ENCODE measurements at places on chromosomes 11 and 22. TPM values are rescaled to one million over a fixed set of nuclear protein-coding genes. Genes with fewer than 3 reads are reported as not detected.

The CELF1 gene
- total RNA-seq, result 140 TPM

The C11orf86 gene
- total RNA-seq, result not detected

The KCNJ1 gene
- not detected for total RNA-seq

The OR51I1 gene
- not detected for total RNA-seq

The SCN3B gene
- 0.16 TPM for total RNA-seq

The RAB30 gene
- 52.7 TPM for total RNA-seq

The CASP5 gene
- total RNA-seq, result not detected

The SAA4 gene
- total RNA-seq, result not detected
